ENCODE measurements at places on chromosomes 13 and 19.

DNA sequence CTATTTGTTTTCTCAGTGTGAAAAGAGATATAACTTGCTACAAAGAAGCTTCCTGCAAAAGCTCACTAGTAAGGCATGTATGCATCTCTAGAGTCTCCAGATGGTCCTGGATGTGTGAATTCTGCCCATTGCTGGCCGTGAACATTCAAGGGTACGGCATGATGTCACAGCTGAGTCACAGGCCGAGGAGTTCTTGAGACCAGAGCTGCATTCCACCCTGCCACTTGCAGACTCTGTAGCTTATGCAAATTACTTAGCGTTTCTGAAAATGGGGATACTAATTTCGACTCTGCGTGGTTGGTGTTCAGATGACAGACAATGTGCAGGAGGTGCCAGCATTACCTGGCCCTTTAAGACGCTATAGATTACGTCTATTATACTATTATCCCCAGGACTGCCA lies 470.7 kb downstream of the ZNF536 start:
- DNase-seq: no peak

GRCh38 chr19:47456721-47457474 lies 14.8 kb downstream of the SLC8A2 start:
- no peak for DNase-seq

- DNase-seq: no peak
Observed at GRCh38 chr19:2173767-2174577, 10.2 kb downstream of the DOT1L start.

DNA sequence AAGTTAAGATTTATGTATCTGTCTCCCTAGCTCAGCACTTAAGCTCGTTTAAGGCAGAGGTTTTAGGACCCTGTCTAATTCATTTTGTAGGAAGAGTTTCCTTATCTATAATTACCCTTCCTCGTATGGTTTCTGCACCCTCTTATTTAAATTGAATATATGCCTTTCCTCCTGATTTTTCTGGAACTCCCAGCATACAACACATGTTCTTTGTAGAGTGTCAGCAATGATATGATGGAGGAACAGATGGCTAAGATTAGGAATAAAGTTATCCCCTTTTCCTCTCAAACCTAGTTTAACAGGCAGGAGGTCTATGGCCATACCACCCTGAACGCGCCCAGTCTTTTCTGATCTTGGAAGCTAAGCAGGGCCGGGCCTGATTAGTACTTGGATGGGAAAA lies 359.5 kb downstream of the PCDH17 start:
- DNase-seq: no peak

GRCh38 chr19:58553799-58554493 lies 959 bp downstream of the CHMP2A start:
- no peak for DNase-seq

- DNase-seq: no peak
Observed at GRCh38 chr19:47495478-47496372, 11.7 kb upstream of the KPTN start.

GRCh38 chr19:45785781-45786532 lies 3.7 kb upstream of the DMPK start:
- no peak for DNase-seq

DNA sequence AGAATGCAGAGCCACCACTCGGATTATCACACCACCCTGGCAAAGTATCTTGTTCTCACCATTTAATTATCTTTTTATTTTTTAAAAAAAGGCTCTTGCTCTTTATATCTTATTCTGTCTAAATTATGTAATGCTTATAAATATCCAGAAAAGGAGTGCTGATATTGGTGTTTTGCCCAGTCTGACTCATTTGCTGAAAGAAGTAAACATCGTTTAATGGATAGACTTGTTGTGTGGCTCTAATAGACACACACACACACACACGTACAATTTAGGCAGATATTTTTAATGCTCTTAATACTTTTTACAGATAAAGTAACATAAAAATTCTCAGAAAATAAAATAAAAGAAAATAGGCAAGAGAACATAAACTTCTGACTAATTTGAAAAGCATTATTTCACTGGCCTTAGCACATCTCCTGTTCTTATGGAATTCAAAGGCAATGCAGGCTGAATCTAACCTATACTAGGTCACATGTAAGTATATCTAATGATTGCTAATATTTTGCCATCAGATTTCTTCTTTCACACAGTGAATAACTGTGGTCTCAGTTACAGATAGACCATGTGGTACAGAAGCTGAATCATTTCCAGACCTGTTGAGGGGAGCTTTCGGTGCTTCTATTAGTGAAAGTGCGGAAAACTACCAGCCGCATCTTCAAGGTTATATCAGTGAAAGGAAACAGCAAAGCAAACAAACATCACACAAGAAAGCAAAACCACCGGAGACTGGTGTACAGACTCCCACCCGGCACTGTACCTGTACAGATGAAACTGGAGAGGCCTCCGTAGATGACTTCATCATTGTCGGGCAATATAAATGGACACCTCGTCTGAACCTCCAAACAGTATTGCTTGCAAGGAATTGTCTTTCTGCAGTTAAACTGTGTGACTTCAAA lies 642.1 kb upstream of the ARGLU1 start:
- peak; percentile 80 for DNase-seq

GRCh38 chr19:33988601-33989000 lies 183.7 kb upstream of the LSM14A start:
- peak; percentile 1 for DNase-seq

GRCh38 chr19:39647918-39648317 lies 7.8 kb upstream of the LGALS16 start:
- no peak for DNase-seq

- no peak for DNase-seq
Observed at GRCh38 chr13:40269086-40269485, 397.4 kb downstream of the FOXO1 start.

DNA sequence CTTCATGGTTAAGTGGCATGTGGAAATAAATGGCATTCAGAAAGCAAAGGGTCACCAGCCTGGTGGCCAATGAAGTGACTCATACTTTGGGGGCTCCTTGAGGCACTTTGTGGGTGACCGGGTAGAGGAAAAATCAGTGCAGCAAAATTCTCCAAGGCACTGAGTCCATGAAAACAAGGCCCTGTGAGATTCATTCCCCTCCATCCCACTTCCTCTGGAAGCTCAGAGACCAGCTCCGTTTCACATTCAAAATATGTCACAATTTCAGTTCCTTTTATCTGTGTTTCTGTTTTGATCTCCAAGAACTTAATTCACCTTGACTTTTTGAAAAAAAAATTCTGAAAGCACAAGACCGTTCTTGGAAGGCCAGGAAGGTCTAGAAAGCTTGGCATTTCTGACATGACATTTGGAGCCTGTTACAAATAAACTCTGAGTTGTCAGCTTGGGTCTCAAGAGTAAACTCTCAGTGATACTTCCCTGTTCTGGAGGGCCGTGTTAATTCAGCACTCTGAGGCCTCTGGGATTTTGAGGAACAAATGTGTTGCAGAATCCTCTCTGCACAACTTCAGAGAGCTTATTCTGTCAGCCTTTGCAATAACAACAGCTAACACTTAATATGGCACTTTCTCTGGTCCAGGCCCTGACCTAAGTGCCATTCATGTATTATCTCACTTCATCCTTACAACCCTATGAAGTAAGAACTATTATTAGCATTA lies 6.8 kb downstream of the CYSLTR2 start:
- no peak for DNase-seq

- DNase-seq: peak; percentile 56
Observed at GRCh38 chr13:92984151-92984550, 242.5 kb upstream of the GPC6 start.

DNA sequence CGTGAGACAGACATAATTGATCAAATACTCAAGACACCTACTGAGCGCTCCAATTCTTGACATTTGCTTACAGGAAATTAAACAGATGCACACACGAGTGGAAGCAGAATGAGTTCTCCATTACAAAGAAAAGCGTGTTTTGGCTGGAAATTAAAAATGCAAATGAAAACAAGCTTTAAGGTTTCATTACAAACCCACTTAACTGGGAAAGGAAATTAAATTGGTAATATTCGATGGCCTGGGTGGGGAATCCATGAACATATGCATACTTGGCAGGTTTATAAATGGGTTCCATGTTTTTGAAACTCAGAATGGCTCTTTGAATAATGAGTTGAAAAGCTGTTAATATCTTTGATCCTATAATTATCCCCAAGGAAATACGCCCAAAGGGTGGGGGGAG lies 178.0 kb downstream of the IER2 start:
- no peak for DNase-seq

- no peak for DNase-seq
Observed at GRCh38 chr13:33855371-33855895, 37.5 kb downstream of the RFC3 start.

GRCh38 chr13:97454699-97455098 lies 20.7 kb downstream of the RAP2A start:
- no peak for DNase-seq

DNA sequence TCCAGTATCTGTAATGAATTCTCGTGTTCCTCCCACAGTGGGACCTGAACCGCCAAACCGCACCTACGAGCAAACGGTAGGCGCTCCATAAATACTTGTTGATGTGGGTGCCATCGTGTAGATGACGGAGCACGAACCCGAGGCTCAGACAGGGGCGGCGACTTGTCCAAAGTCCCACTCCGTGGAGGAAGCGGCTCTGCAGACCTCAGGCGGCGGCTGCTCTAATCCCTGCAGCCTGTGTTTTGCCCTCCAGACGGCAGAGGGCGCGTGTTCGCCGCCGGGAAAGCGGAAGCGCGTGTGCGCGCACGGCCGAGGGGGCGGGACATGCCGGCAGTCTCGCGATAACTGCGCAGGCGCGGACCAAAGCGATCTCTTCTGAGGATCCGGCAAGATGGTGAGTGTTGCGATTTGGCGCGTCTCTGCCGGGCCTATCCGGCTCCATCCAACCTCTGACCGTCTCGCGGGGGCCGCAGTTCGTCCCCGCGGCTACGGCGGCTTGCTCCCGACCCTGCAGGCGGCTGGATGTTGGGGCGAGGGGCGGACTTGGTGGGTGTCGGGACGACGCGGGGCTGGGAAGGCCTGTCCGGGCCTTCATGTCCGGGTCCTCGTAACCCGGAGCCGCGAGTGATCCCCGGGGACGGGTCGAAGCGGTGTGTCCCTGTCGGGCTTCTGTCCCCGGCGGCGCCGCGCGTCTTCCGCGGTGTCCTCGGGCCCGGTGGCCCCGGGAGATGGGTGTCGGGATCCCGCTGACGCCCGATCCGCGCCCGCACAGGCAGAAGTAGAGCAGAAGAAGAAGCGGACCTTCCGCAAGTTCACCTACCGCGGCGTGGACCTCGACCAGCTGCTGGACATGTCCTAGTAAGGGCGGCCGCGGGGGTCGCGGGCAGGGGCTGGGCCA lies at the start of gene RPS15:
Gene RPS15, plus strand, starts transcription at position 362 of the 898 bp plus-strand sequence. Its CDS starts 30 bp downstream, at position 392.
- DNase-seq: peak; percentile 94

- DNase-seq: peak; percentile 51
Observed at GRCh38 chr13:49308921-49309408, 61.2 kb downstream of the CDADC1 start.

- peak; percentile 28 for DNase-seq
Observed at GRCh38 chr19:16834747-16835146, 5.5 kb downstream of the SIN3B start.

DNA sequence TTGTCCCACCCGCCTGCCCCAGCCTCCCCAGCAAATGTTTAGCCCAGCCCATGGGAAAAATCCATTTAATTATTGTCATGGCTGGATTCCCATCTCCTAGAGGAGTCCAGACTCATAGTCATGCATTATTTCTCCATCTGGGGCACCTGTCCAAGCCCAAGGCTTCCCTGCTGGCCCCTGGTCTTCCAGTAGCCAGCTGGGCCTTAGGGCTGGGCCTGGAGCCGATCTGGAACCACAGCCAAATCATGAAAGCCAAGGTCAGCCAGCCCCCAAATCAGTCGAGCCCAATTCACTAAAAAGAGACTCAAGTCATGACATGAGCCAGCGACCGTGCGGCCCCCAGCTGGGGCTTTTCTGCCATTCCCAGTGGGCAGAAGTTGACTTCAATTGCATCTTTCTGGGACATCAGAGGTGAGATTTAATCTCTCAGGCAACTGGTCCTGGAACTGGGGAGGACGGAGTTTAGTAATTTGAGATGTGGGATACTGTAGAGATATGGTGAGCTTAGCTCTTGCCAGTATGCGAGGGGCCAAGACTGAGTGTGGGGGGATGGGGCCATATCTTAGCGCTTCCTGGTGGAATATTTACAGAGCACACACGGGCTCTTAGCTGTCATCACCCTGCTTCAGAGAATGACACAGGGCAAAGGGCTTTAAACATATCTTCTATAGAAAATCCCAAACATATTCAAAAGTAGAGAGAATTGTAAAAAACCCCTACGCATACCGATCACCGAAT lies 9.4 kb upstream of the PGLYRP2 start:
- DNase-seq: no peak

- DNase-seq: no peak
Observed at GRCh38 chr19:40466219-40466984, 399 bp upstream of the SPTBN4 start.

DNA sequence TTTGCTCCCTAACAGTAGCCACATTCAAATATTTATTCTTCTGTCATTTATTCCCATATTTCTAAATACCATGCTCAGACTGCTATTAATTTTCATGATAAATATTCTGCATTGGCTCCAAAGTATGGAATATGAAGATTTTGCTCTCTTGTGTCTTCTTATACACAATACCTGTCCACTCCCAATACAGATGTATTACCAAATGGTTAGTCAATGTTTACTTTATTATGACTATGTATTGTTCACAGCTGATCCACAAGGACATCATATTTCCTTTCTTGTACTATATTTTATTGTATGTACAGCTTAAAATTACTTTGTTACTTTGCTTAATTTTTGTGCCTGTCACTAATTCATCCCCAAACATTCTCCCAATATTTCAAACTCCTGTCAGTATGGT lies 322.3 kb downstream of the OXGR1 start:
- DNase-seq: no peak

DNA sequence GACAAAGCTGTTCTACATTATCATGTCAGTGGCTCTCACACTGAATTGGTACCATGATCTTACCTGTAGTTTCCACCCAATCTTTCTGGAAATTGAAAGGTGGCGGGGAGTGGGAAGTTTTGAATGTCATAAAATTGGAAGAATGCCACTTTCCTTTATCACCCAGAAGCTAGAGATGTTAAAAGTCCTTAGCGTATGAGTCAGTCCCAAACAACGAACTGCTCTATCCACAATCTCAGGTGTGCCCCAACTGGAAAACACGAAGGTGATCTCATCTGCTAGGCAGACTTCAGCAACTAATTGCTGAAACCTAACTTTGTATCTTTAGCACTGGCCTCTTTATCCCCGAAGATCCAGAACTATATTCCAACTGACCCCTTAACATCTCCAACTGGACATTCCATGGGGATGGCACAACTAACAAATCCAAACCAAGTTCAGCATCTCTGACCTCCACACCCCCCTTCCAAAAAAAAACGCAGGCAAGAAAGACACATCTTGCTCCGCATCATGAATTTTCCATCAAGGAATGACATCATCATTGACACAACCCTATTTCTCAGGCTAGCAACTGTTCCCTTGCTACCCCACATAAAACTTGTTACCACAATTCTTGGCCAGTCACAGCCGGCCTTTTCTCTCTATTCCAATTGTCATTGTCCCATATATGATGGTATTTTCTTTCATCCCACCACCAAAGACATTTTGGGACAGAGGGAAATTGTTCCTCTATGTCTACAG lies 175.4 kb downstream of the KLF12 start:
- DNase-seq: no peak

DNA sequence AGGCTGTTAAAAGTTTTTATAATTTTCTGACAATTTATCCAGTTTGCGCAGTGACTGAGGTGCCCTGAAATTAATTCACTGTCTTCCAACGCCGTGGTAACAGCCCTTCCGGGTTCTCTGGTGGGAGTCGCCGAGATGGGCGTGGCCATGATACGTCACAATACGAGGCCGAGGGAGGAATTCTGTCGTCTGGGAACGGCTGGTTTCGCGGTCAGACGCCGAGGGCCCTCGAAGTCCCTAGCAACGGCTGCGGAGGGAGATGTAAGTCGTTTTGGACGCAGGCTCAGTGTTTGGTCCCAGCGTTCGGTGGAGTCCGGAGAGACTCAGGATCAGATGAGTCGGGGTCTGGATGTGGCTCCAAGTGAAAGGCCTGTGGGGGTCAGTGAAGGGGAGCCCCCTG lies 21.7 kb downstream of the ZNF613 start:
- peak; percentile 23 for DNase-seq
